ENCODE measurements at places on chromosomes 2 and 18. TPM values are rescaled to one million over a fixed set of nuclear protein-coding genes. Genes with fewer than 3 reads are reported as not detected.

Gene SKA1
- 3.9 TPM for total RNA-seq

Gene CYP27A1
- 0.15 TPM for total RNA-seq

Gene CDCA7
- total RNA-seq: 23.1 TPM

Gene HOXD9
- total RNA-seq: not detected

Gene PTH2R
- not detected for total RNA-seq

Data from activated T-cell treated with anti-CD3 and anti-CD28 coated beads, Interleukin-2, amount 50 U/mL, for 4 hours (primary cell).